Tibial artery (tissue), 4 donors: ENCODE measurements at places on chromosomes 13 and 19.
A peak's percentile ranks its signal among the peaks of the same experiment; 100 is the strongest.

GRCh38 chr13:24624801-24625231 lies 55.4 kb upstream of the ATP12A start:
- no peaks in the 10 kb centered on the region for H3K4me1 ChIP-seq
- no peak overlapping the region for H3K4me3 ChIP-seq
- H3K27ac ChIP-seq = no peak overlapping the region
- no peaks in the 10 kb centered on the region for H3K27me3 ChIP-seq

DNA sequence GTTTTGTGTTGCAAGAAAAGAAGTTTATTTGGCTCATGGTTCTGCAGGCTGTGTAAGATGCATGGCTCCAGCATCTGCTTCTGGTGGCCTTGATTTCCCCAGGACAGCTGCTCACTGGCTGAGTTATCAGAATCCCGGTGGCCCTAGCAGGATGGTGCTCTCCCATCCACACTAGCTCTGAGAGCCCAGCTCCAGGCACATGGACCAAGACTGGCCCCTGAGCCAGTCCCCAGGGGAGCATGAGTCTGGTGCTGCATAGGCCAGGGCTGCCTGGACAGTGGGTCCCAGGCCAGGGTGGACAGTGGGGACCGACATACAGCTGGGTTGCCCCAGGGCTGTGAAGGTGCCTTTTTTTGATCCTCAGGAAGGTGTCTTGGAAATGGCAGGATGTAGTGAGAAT lies 10.4 kb downstream of the ADGRE2 start:
- no peaks in the 10 kb centered on the region for H3K4me1 ChIP-seq
- no peak overlapping the region for H3K4me3 ChIP-seq
- no peaks in the 10 kb centered on the region for H3K27me3 ChIP-seq
- DNase-seq = no peak
- no peak overlapping the region for H3K27ac ChIP-seq

DNA sequence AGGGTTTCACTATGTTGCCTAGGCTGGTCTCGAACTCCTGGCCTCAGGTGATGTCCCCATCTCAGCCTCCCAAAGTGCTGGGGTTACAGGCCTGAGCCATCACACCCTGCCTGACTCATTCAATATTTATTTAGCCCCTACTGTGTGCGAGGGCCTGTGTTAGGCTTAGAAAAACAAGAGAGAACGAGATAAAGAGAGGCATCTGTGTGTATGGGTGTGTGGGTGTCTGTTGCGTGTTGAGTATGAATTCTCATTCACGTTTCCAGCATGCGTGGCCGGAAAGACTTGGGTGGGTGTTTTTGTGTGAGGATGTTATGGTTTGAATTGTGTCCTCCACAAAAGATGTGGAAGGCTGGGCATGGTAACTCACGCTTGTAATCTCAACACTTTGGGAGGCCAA lies 9.5 kb downstream of the GADD45B start:
- H3K4me1 ChIP-seq = peaks cover 19% of the 10 kb centered on the region
- no peak overlapping the region for H3K27ac ChIP-seq
- H3K4me3 ChIP-seq = no peak overlapping the region
- no peaks in the 10 kb centered on the region for H3K27me3 ChIP-seq

- peaks cover 13% of the 10 kb centered on the region for H3K4me1 ChIP-seq
- no peak overlapping the region for H3K27ac ChIP-seq
- no peaks in the 10 kb centered on the region for H3K36me3 ChIP-seq
These were observed 2.5 kb upstream of the NOVA2 start for GRCh38 chr19:45976178-45976577.

- DNase-seq = no peak
- H3K4me1 ChIP-seq = peaks cover 18% of the 10 kb centered on the region
- peak overlapping the region; percentile 79 for H3K4me3 ChIP-seq
- H3K27ac ChIP-seq = peak overlapping the region; percentile 78
These were observed 646 bp downstream of the TMEM161A start for GRCh38 chr19:19137556-19138108.

GRCh38 chr13:95707035-95707434 lies 30.1 kb downstream of the DNAJC3 start:
- no peak overlapping the region for H3K27ac ChIP-seq
- DNase-seq = no peak
- no peaks in the 10 kb centered on the region for H3K27me3 ChIP-seq
- peaks cover 2% of the 10 kb centered on the region for H3K4me1 ChIP-seq
- peaks cover 15% of the 10 kb centered on the region for H3K36me3 ChIP-seq
- no peak overlapping the region for H3K4me3 ChIP-seq

DNA sequence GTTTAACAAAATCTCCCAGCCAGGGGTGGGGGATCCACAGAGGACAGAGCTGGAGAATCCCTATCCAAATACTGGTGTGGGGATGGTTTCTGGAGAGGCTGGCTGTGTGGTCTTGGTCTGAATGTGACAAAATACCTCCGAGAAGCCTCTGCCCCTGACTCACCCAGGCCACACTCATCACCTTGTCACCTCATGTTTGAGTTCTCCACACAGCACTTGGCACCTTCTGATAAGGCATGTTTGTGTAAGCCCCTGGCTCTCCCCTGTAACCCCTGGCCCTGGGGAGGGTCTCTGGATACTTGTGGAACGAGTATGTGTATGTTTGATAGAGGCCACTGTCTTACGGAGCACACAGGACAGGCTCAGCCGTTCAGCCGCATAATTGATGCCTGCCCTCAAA lies 14.7 kb downstream of the TECR start:
- H3K4me3 ChIP-seq = no peak overlapping the region
- H3K27ac ChIP-seq = no peak overlapping the region
- no peaks in the 10 kb centered on the region for H3K27me3 ChIP-seq
- H3K36me3 ChIP-seq = peaks cover 8% of the 10 kb centered on the region
- no peaks in the 10 kb centered on the region for H3K4me1 ChIP-seq

- no peaks in the 10 kb centered on the region for H3K4me1 ChIP-seq
- H3K36me3 ChIP-seq = no peaks in the 10 kb centered on the region
- no peak for DNase-seq
- no peak overlapping the region for H3K27ac ChIP-seq
- H3K27me3 ChIP-seq = no peaks in the 10 kb centered on the region
- no peak overlapping the region for H3K4me3 ChIP-seq
These were observed 414.8 kb upstream of the PCDH20 start for GRCh38 chr13:61830475-61830874.

DNA sequence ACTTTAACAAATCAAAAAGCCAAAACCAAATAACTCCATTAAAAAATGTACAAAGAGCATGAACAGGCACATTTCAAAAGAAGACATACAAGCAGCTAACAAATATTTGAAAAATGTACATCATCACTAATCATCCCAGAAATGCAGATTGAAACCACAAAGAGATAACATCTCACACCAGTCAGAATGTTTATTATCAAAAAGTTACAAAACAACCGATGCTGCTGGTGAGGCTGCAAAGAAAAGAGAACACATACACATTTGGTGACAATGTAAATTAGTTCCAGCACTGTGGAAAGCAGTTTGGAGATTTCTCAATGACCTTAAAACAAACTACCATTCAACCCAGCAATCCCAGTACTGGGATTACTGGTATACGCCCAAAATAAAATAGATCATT lies 756.0 kb upstream of the PCDH20 start:
- no peaks in the 10 kb centered on the region for H3K4me1 ChIP-seq
- H3K4me3 ChIP-seq = no peak overlapping the region
- H3K27me3 ChIP-seq = no peaks in the 10 kb centered on the region
- H3K27ac ChIP-seq = no peak overlapping the region
- no peak for DNase-seq

DNA sequence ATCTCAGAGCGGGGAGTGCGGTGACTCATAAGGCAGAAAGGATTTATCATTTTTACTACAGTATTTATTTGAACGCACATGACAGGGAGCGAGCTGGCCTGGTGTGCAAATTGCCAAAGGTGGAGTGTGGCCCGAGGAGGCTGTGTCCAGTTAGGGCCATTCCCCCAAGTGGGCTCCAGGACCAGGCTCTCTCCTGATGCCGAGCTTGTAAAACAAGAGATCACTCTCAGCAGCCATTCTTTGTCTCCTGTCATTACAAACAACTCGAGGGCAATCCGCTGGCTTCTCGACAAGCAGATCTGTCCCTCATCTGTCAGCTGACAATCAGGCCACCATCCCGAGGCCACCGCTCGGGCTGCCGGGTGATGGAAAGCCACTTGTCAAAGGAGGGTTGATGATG lies 418.9 kb downstream of the ZNF536 start:
- H3K27me3 ChIP-seq = peaks cover 2% of the 10 kb centered on the region
- no peak for DNase-seq
- H3K4me3 ChIP-seq = no peak overlapping the region
- H3K36me3 ChIP-seq = no peaks in the 10 kb centered on the region

DNA sequence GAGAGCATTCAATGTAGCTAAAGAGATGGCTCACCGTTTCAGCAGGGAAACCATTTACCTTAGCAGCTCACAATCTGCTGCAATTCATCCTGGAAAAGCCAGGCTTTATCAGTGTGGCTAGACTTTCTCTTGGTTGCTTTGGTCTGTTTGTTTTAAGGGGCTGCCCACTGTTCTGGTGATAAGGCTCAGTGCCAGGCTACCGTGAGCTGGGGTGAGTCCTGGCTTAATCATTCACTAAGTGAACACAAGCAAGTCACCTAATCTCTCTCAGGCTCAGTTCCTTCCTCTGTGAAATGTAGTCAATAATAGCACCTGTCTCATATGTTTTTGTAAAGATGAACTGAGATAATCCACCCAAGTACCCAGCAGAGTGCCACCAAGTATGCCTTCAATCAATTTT lies 229.0 kb downstream of the TEX29 start:
- no peak overlapping the region for H3K27ac ChIP-seq
- DNase-seq = no peak
- H3K4me3 ChIP-seq = no peak overlapping the region
- H3K4me1 ChIP-seq = no peaks in the 10 kb centered on the region
- H3K36me3 ChIP-seq = no peaks in the 10 kb centered on the region
- H3K27me3 ChIP-seq = no peaks in the 10 kb centered on the region
